ENCODE measurements at places on chromosomes 5 and 9.

GRCh38 chr9:75053869-75054268 lies 25.8 kb upstream of the CARNMT1 start:
- no peak for DNase-seq

DNA sequence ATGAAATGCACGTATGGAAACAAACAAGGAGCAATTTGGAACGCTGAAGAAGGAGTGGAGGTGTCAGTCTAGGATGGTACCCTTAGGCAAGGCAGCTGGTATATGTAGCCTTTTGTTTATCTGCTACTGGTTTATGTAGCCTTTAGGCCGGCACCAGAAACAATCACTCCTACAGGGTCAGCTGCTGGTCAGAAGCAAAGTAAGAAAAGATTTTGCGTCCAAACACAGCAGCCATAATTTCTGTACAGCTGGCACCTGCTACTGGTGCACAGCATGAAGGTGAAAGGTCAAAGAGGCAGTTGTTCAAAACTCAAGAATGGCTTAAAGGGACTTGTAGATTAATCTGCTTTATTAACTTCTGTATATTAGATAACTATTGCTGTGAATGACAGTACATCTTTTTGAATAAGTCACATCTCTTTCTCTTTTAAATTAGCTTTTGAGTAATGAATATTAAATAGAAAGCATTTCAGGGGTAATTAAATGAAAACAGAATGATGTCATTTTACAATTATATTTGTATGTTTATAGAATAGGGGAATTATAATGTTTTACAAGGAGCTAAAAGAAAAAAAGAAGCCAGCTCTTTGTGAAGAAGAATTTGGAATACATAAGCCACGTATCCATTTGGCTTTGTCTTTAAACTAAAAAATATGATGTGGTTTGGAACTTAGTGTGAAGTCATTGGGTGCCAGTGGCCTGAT lies 33.1 kb upstream of the TLX3 start:
- no peak for DNase-seq

- DNase-seq = no peak
Measured at GRCh38 chr5:180938294-180938693, 39.3 kb downstream of the BTNL8 start.

DNA sequence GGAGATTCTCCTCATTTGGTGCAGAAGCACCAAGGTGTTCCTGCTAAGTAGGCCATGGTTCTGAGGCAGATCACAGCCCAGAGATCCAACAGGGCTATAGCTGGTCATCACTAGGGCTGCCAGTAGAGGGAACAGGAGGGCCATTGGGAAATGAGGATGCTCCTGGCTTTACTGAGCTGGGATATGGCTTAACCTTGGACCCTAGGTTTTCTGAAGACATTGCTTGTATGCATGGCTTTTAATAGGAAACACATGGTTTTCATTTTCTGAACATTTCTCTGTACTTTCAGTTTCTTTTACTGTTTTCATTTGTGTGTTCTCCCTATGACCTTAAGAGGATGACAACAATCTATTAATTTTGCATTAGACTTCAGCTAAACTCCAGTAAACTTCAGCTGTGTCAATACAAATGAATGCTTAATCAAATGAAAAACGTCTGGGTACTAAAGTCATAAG lies at the start of gene IFNW1:
IFNW1 (minus strand) TSS at position 406 of the 456 bp plus-strand sequence; CDS start at position 144, 262 bp downstream.
- no peak for DNase-seq

DNA sequence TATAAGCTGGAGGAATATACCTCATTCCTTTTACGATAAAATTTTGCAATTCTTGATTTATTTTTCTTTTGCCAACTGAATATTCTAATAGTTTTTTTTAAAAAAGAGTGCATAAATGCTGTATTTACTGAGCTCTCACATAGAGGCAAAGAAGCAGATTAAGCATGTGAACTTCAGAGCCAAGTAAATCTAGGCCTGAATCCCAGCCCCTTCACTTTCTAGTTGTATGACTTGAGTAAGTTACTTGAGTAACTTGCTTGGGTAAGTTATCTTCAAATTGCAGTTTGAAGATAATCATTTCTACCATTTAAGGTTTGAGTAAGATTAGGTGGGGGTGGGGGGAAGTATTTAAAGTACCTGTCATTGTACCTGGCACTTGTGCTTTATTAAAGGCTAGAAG lies 21.8 kb downstream of the LURAP1L start:
- DNase-seq = no peak
